ENCODE measurements at places on chromosomes 16 and 17.

- DNase-seq = no peak
These were observed 29.0 kb downstream of the SMYD4 start for GRCh38 chr17:1800712-1801111.

GRCh38 chr17:18213666-18214270 lies 11.7 kb upstream of the LLGL1 start:
- DNase-seq = no peak

GRCh38 chr16:80526418-80527061 lies 14.3 kb upstream of the DYNLRB2 start:
- peak; percentile 37 for DNase-seq

- no peak for DNase-seq
These were observed 1.5 kb upstream of the KRT16 start for GRCh38 chr17:41614098-41614497.

GRCh38 chr17:9969301-9969935 lies 64.3 kb upstream of the RCVRN start:
- DNase-seq = no peak

GRCh38 chr16:23852794-23853562 lies 17.2 kb downstream of the PRKCB start:
- DNase-seq = no peak
